Stimulated activated CD4-positive, alpha-beta T cell treated with anti-CD3 and anti-CD28 coated beads, Interleukin-1b, Interleukin-23, amount 100 ng/mL, for 24 hours (primary cell): ENCODE measurements at places on chromosomes 5 and 9.

DNA sequence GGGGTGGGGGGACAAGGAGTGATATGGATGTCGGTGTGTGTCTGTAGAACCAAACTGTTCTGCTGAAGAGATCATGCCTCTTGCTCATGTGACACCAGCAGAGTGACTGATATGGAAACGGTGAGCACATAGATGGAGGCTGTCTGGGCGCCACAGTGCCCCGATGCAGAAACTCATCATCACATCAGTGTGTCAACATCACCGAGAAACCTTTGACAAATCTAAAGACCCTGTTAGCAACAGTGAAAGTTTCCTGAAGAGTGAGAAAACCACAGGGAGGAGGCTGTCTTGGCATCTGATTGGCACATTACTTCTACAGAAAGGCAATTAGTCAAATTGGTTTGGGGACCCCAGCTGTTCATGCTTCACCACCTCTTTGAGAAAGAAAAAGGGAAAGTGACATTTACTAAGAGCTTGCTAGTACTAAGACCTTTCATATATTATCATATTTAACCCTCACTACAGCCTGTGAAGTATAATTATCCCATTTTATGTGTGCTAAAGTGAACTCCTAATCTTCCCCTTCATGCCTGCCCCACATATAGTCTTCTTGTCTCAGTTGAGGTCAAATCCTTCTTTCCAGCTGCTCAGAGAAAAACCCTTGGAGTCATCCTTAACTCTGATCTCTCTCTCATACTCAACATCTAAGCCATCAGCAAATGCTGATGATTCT lies 25.6 kb downstream of the CSF2 start:
- peak; percentile 36 for DNase-seq

- no peak for DNase-seq
Observed at GRCh38 chr5:80229902-80230255, 26.0 kb downstream of the SERINC5 start.

GRCh38 chr5:94788527-94788926 lies 170.1 kb downstream of the SLF1 start:
- no peak for DNase-seq

- no peak for DNase-seq
Observed at GRCh38 chr5:81884871-81885270, 87.0 kb upstream of the ATG10 start.

- no peak for DNase-seq
Observed at GRCh38 chr5:33641744-33642505, 201.2 kb downstream of the TARS1 start.

DNA sequence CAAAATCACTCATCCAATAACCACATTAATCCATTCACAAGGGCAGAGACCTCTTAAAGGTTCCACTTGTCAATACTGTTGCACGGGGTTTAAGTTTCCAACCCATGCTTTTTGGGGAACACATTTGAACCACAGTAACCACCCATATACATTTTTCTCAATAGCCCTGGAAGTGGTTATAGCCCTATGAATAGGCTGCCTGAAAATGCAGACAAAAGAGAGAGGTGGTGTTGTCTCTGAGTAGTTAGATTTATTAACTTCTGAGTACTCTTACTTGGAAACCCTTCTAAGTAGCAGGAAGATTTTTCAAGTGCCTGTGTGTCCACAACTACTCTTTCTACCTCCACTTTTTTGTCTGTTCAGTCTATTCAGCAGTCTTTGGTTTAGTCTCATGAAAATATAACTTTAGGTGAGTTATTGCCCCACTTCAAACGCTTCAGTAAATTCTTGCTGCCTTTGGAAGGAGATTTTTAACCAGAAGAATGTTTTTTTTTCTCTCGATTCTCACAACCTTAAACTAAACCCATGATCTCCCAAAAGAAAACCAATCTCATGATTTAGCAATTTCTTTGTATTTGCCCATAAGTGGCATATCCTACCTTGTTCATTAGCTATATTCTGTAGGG lies 42.6 kb downstream of the ARHGEF28 start:
- no peak for DNase-seq

DNA sequence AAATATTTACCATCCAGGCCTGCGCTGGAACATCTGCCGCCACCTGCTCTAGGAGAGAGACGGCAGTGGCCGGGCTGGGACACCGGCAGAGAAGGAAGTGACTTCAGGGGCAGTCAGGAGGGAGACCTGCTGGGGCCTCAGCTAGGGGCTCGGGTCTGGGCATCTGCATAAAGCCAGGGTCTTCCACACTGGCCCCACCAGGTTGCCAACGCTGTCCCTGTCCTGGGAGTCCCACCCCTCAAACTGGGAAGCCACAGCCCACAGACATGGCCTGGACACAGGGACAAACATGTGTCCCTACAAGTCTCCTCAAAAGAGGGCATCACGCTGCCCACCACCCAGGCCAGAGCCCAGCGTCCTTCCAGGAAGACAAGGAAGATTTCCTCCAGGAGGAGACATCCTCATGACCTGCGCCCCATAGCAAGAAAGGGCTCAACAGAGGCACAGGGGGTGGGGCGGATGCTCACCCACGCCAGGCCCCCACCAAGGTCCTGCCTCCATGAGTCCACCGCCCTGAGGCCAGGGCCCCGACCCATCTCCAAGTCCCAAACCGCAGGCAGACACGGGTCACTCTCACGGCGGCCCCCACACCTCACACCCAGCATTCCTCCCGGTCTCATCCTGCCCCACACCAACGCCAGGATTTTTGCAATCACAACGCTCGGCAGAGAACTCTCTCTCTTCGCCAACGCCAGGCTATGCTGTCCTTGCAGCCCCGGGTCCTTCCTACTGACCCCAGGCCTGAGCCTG lies 9.0 kb downstream of the VAV2 start:
- no peak for DNase-seq

DNA sequence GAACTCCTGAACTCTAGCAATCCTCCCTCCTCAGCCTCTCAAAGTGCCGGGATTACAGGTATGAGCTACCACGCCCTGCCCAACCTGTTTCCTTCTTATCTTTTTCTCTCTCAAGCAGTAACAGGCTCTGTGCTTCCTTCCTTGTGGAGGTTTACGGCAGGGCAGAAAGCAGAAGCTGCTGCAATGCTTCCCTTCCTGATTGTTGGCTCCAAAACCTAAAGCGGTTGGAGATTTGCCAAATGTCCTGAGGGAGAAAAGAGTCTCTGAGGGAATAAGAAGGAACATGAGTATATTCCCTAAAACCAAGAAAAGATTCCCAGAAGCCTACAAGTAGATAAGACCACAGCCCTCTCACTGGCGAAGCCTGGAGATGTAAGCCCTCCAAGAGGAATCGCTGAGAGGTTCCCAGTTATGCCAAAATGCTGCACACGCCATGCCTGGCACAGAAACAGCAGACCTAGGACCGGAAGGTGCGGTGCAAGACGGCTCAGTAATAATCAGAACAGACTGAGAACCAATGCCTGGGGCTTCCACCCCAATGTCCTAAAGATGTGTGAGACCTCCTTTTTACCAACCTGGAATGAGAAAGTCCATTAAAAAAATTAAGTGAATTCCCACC lies 73.2 kb downstream of the APTX start:
- DNase-seq = no peak

DNA sequence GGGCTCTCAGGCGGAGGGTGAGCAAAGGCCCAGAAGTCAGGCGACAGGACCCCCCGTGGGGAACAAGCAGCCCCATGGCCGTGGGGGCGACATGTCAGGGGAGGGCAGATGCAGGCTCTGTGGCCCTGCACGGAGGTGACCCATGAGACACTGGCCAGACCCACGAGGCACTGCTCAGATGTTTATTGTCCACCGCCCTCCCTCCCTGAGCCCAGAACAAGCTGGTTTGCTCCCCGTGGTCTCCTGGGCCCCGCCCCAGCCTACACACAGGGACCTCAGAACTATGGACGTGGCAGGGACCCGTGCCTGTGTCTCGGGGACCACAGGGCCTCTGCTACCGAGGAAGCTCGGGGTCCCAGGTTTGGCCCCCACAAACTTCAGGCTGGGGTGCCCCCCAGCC lies 1.9 kb downstream of the FUT7 start:
- DNase-seq = no peak

GRCh38 chr9:70260606-70261005 lies 1.8 kb downstream of the SMC5 start:
- no peak for DNase-seq

- DNase-seq = no peak
Observed at GRCh38 chr9:71859939-71860338, 51.1 kb downstream of the ABHD17B start.

GRCh38 chr9:100170085-100170484 lies 71.0 kb downstream of the INVS start:
- no peak for DNase-seq

- DNase-seq = no peak
Observed at GRCh38 chr5:13408616-13409015, 535.9 kb downstream of the DNAH5 start.
